ENCODE measurements at places on chromosomes 7 and 10.

- no peak for DNase-seq
Observed at GRCh38 chr10:101080933-101081931, 19.4 kb downstream of the KAZALD1 start.

- no peak for DNase-seq
Observed at GRCh38 chr10:49194212-49194920, 6.2 kb upstream of the TMEM273 start.

DNA sequence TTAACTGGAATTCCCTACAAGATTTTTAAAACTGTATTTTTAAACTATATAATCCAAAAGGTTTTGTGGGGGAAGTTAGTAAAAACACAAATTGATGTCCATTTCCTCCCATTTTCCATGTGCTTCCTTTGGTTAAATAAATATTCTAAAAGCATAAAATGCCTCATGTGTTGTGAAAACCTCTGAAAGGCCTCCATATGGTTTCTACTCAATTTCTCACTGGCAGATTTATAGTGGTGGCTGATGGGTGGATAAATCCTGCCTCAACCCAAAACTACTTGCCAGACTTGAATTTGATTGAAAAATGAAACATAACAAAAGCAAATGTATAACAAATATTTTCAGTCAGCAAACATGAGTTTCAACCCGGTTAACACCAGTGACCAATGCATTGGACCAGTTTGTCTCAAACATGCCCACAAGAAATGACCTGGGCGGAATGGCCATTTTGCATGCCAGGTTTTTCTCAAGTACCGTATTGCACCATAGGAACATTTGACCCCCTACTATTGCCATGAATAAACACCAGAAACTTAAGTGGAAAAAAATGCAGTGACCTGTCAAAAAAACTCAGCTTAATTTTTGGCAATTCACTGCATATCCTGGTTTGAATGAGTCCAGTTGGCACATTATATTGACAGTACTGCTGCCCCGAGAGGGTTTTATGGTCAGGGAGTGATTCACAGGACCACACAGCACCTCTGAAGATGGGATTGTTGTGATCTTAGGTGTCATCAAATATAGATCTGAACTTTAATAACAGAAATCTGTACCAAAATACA lies 454.6 kb upstream of the ANKRD30A start:
- DNase-seq: no peak

GRCh38 chr7:133369130-133369529 lies 116.3 kb downstream of the EXOC4 start:
- DNase-seq: no peak

- DNase-seq: no peak
Observed at GRCh38 chr10:113322843-113323242, 230.0 kb upstream of the HABP2 start.

GRCh38 chr7:45726883-45727282 lies 146.0 kb downstream of the CCDC201 start:
- DNase-seq: no peak

- DNase-seq: no peak
Observed at GRCh38 chr7:115004121-115004520, 82.2 kb downstream of the MDFIC start.

DNA sequence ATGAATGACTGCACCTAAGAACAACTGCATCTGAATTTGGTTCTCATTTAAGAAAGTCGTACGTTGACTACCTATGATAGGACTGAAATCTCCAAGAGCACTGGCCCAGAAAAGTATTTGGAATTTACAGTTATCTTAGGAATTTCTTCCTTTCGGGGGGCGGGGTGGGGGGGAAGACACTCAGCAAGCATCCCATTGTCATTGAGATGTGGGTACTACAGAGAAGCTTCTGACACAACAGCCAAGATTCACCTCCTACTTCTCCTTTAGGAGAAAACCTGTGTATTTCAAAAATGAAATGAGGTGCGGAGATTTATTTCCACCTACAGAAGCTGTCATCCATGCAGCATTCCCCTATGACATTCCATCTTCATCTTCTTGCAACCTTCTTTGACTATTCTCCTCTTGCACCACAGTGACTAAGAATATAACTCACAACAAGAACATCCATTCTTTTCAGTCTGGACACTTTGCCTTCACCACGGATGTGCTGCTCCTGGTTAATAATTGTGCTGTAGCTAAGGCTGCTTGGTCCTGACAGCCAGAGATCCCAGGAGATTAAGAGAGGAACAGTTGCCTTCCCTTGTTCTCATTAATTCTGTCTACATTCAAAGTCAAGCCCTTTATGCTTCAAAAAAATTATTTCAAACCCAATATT lies 98.4 kb upstream of the FRMD4A start:
- DNase-seq: no peak

DNA sequence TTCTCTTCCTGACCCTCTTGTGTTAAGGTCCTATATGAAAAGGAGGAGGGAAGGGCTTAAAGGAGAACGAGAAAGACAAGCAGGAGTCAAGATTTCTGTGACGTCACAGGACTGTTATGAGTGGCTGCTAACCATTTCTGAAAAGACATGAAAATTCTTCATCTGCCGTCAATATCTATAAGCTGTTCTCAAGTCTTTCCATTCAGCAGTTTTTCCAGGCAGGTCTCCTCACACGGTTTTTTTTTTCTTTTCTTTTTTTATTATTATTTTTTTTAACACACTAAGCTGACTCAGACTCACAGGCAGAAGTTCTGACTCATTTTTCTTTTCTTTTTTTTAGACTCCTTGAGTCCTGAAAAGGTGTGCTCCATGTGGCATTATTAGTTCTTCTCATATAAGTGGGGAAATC lies 72.0 kb downstream of the DGKI start:
- no peak for DNase-seq

- DNase-seq: no peak
Observed at GRCh38 chr10:100705139-100705538, 40.2 kb upstream of the PAX2 start.

GRCh38 chr10:114140036-114140435 lies 34.0 kb downstream of the CCDC186 start:
- DNase-seq: no peak

- no peak for DNase-seq
Observed at GRCh38 chr10:6361869-6362268, 159.1 kb downstream of the PFKFB3 start.

- DNase-seq: no peak
Observed at GRCh38 chr10:30701451-30702173, 72.1 kb upstream of the LYZL2 start.

DNA sequence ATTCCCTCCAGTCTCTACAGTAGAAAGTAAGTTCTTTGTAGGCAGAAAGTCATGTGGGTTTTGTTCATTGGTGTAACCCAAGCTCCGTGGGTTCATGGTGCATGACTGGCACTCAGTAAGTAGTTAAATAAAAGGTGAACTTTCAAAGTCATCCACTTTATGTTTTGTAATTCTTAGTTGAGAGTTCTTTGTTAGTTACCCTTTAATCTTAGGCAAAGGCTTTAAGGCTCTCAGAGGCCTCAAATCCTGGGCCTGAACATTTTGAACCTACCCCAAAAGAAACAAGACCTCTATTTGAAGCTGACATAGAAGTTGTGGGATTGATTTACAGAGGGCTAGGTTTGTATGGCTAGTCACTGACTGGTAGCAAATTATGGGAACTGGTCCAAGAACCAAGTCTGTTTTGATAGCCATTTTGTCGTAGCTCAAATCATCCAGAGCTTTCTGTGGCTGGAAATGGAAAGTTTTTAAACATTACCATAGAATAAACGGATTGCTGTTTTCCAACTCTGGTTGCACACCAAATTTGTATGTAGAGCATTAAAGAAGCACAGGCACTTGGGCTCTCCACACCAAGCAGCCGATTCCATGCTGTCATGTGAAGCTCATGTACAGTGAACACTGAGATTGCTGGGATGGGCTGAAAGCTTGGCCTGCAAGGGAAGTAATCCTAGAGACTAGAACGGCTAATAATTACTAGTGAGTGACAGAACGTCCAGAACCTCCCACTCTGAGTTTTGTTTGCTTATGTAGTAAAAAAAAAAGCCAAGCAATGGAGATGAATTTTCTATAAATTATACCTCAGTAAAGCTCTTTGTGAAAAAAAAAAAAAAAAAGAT lies 53.5 kb downstream of the DENND11 start:
- DNase-seq: no peak

GRCh38 chr7:15682751-15683245 lies 3.7 kb downstream of the MEOX2 start:
- no peak for DNase-seq

DNA sequence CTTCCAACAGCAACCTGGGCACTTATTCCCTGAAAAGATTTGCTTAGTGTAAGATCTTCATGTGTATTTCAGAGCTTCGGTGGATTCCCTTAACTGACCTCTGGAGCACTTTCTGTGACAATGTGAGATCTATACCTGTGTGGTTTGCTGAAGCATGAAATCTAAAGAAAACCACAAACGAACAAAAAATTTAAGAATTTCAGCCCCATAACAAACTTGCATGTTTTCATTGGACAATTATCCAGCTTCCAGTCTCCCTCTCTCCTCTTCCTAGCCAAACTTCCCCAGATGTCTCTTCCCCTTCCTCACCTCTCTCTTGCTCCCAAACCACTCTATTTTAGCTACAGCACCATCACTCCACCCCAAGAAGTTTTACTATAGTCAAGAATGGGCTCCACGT lies 279.9 kb upstream of the SORCS1 start:
- DNase-seq: no peak

DNA sequence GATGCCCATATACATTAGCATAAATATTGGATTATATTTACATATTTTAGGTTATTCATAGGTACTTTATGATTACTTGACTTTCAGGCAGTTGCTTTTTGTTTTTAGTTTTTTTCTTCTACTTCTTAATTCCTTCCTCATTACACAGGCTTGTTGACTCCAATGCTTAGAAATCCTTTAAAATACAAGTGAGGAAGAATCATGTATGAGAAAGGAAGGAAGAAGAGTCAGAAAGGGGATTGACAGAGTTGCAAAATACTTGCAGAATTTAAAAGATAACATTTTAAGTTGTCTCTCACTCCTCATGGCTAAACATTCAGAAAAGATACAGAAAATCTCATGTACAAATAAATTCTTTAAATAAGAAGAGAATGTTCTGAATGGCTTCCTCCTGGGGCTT lies 61.9 kb downstream of the ATXN7L1 start:
- DNase-seq: no peak

DNA sequence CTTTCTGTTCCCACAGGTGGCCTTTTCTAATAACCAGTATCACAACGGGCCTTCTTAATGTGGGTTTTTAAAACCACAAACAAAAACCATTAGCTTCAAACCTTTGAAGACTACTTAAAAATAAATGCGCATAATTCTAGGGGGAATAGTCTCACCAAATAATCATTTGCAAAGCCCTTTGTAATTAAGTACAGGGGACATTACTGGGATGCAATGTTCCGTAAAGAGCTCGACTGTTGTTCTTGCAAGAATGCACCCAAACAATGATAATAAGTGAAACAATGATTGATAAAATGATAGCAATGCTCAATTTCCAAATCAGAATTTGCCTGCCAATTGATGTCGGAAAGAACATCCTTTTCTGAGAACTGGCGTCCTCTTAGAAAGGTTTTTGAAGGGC lies 589.1 kb upstream of the ADARB2 start:
- DNase-seq: no peak

DNA sequence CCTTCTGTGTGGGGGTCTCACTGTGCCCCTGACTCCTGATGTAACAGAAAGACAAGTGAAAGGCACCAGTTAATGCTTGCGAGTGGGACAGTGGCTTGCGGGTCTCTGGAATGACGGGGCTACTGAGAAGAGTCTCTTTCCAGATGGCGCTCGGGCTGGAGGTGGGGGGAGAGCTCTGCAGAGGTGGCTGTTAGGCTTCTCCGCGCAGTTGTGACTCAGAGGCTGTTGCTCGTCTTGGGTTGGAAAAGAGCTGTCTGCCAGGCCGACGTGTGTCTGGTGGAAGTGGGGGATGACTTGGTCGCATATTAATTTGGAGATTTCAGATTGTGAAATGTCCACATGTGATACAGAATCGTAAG lies 27.9 kb upstream of the SH2B2 start:
- DNase-seq: no peak

DNA sequence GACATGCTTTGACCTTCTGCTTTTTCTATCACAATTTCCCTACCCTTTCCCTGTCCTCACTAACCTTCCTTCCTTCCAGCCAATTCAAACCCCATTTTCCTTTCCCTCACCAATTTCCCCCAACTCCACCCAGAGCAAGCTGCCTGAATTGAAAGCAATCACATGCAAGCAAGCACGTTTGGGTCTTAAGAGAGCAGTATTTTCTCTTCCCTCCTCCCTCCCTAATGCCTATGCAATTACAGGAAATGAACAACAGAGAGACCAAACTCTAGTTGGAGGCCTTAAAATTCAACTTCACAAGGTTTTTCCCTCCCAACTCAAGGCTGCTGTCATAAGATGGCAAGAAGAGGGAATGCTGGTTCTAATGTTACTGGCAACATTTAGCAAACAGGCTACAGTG lies 117.2 kb downstream of the MYOF start:
- no peak for DNase-seq

DNA sequence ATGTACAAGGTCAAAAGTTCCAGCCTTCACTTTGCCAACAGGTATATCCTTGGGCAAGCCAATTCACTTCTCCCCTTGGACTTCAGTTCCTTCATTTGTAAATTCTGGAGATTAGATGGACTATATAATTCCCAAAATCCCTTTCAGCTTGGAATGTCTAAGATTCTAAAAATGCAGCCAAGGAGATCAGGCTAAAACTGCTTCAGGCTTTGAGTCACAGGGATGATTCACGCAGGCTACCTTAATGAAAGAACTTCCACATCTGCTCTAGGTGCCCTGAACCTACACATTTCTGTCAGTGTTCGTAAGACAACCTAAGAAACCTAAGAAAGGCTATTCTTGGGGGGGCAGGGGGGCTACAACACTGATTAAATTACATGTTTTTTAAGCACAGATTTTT lies 7.1 kb downstream of the CPVL start:
- DNase-seq: no peak

GRCh38 chr10:71213127-71213621 lies 804 bp downstream of the UNC5B start:
- DNase-seq: no peak

DNA sequence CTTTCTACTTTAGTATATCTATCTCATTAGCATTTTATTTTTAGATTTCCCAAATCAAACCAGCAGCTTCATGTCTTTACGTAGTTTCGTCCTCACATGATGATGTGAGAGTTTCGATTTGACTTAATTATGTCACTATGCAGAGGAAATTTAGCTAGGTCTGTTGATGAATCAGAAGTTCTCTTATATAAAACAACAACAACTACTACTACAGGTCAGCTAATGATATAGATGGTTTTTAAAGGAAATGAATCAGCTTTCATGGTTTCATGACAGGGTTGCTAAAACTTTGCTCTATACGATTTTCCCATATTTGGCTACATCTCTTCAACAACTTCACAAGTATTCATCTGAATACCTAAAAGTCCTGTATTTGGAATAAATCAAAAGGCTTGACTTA lies 28.6 kb downstream of the JAZF1 start:
- peak; percentile 72 for DNase-seq

DNA sequence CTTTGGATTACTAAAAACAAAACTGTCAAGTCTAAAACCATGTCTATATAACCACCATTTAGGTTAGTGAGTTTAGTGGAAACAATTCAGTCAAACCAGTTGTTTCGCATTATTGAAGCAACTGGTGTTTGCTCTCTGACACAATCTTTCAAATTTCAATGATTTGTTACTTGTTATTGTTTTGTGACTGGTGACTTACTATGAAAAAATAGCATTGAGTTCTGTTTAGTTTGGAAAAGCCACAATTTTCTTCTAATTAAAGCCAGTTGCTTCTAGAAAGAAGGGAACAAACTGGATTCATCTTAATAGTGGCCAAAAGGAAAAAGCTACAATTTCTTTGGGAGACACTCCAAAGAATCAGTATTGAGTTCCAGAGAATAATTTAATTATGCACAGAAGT lies 30.4 kb downstream of the LAMB4 start:
- DNase-seq: no peak
